Ovary (tissue), 10 donors: ENCODE measurements at places on chromosomes 3 and 15. TPM values are rescaled to one million over a fixed set of nuclear protein-coding genes. Genes with fewer than 3 reads are reported as not detected.

Gene FANCD2OS
- not detected for polyA plus RNA-seq

Gene FGF12
- polyA plus RNA-seq: 4.0 TPM

Gene FBXO40
- polyA plus RNA-seq: 0.63 TPM

Gene TMEM207
- polyA plus RNA-seq: not detected
